ENCODE measurements at places on chromosomes 7 and 10.

- no peak for DNase-seq
Measured at GRCh38 chr10:35986756-35987502, 344.8 kb upstream of the FZD8 start.

DNA sequence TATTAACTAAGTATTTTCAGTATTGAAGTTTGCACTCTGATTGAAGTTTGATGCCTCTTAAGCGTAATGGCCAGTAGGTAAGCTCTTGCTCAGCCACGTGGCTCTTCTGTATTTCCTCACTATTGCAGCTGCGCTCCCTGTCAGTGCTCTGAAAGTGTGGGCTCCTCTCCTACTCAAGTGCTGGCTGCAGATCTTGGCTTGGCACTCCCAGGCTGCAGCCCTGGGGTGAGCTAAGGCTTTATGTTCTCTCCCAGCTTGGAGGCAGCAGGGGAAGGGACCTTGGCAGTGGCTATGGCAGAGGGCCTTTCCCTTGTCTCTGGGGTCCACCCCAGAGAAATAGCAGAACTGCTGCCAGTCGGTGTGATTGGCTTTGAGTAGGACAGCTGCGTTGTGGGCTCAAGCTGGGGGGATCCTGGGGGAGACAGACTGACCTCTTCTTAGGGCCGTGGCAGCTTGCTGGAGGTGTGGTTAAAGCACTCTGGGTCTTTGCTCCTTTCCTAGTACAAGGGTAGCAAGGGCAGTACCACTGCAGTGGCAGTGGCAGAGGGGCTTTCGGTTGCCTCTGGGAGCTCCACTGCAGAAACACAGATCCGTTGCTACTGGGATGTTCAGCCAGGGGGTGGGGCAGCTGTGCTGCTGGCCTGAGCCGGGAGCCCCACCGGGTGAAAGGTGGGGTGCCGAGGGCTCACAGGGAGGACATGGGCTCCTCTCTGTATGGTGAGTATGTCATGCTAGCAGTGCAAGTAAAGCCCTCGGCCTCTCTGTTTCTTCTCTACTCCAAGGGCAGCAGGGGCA is 100.5 kb downstream of the GLCCI1 start:
- DNase-seq: no peak

GRCh38 chr10:125149036-125149679 is 11.2 kb downstream of the CTBP2 start:
- peak; percentile 88 for DNase-seq

DNA sequence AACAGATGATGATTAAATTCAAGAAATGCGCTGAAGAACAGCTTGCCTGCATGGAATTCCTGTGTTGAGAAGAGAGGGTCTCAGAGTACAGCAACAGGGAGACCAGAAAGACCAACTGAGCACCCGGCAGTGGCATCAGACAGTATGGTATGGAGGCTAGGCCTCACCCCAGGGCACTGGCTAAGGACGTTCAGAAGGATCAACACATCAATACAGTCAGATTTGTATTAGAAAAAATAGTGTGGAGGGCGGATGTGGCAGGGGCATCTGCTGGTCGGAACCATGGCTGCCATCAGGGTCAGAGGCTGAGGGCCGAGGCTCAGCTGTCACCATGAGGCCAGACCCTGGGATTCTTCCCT is 142.1 kb downstream of the ADARB2 start:
- DNase-seq: no peak

DNA sequence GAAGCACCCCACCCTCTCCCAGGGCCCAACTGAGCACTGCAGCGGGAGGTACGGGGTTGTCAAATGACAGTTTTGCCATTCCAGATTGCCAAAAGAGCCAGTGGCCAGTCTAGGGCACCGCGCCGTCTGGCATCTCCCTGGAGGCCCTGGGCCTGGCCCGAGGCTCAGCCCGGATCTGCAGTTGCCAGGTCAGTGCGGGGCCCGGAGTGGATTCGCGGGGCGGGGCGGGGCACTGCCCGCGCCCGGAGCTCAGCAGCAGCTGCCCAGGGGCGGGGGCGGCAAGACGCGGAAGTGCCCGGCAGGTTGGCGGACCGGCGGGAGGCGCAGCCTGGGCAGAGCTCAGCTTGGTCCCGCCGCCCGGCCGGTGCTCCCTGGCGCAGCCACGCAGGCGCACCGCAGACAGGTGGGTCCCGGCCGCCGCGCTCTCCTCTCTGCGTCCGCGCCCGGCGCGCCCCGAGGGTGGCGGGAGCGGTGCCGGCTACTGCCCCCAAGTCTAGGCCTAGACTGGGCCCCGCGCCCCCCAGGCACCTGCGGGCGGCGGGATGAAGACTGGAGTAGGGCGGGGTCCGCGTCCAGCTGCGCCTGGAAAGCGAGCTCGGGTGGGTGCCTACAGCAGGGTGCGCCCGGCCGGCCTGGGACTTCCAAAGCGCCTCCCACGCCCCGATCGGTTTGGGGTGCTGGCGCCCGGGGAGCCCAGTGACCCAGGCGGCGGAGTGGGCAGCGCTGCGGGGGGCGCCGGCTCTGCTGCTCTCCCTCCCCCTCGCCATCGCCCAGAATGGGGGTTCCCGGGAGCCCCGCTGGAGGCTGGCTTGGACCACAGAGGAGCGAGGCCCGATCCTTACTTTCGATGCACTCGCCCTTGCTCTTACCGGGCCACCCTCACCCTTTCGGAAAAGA is at the start of gene IRF5:
TSS of gene IRF5 (plus strand) at position 281 of the 897 bp plus-strand sequence. CDS start 4,155 bp downstream, outside the sequence.
- DNase-seq: peak; percentile 14

DNA sequence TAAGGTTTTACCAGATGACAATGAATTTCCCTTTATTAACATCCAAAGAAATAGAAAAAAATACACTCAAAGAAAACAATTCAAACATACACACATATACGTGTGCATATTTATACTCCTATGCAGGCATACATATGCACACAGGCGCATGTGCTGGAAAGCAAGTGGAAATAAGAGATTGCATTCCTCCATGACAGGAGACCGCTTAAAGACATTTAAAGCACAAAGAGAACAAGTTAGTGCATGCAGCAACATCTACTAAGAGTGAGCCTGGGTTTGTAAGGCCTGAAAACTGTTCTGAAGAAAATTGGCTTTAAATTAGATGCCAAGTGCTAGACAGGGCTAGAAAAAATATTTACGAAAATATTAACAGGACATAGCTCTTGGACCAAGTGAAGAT is 40.1 kb upstream of the PPP1R17 start:
- no peak for DNase-seq

DNA sequence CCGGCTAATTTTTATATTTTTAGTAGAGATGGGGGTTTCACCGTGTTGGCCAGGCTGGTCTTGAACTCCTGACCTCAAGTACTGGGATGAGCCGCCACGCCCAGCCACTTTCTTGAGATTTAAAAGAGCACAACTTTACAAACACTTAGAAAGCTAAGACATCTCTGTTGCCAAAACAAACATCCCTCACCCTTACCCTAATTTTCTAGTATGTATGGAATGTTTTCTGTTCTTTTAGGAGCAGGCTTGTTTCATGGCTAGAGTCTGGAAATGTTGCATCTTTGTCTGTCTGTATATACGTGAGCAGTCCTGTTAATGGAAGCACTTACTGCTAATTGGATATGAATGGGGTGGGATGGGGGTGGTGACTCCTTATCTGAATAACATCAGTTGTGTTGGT is 2.9 kb downstream of the OLAH start:
- DNase-seq: no peak

GRCh38 chr7:96285579-96285978 is 36.3 kb downstream of the SLC25A13 start:
- DNase-seq: no peak

DNA sequence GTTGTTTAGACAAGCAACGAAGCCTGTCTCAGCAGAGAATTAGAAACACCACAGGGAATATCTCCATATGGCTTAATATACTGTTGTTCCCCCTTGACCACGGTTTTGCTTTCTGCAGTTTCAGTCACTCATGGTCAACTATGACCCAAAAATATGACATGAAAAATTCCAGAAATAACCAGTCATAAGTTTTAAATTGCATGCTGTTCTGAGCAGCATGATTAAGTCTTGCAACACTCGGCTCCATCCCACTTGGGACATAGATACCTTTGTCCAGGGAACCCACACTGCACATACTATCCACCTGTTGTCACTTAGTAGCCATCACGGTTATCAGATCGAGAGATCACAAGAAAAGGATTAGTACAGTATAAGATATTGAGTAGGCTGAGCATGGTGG is 60.7 kb upstream of the FOXK1 start:
- no peak for DNase-seq

- peak; percentile 94 for DNase-seq
Measured at GRCh38 chr10:3782451-3783315, 2.3 kb downstream of the KLF6 start.

- no peak for DNase-seq
Measured at GRCh38 chr10:35364808-35365207, 28.5 kb downstream of the CCNY start.

DNA sequence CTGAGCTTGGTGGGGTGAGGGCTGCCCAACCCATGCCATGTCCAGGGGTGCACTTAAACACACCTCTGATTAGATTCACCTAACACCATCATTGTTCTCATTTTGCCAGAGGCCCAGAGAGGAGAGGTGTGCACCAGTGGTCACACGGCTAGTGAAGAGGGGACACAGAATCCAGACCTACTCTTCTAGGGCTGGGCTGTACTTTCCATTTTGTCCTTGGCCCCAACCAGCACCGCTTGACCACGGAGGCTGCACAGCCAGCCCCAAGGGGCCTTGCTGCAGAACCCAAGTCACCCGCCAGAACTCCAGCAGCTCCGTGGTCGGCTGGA is 246 bp upstream of the WDFY4 start:
- DNase-seq: no peak

DNA sequence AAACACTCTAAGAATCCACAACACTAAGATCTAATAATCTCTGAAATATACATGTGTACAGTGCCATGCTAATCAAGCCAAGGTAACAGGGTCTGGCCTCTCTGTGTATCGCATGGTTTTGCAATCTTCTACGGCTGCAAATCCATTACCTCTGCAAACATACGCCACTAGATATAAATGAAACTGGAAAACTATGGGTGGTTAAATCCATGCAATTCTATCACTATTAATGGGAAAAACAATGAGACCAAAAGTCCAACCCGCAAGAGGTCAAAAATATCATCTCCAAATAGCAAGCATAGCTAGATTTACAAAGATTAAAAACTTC is 23.0 kb downstream of the SGCE start:
- DNase-seq: no peak

DNA sequence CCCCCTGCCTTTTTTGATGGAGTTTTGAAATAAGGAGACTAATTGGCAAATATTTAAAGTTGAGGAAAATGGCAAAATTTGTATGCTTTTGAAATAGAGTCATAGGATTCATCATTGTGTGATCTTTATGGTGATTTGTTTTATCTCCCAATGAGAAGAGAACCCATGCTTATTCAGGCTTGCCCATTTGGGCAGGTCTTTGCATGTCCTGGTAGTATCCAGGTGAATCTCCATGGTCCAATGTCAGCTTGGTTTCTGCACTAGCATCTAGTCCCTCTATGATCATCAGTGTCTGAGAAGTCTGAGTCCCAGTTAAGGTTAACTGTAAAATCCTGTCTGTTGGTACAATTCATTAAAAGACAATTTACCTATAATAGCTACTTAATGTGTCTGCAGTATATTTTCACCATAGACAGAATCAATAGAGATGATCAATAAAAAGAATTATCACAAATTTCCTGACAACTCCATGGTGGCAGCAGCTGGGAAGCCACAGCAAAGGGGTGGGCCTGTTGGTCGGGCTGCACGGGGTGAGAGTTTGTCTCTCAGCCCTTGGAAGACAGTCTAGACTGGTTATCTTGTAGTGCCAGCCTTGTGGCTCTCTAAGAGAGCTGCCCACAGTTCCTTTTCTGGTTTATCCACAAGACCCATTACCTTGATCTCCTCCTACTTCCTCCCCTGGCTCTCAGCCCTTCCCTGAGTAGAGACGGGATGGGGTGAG is 22.2 kb upstream of the BMPER start:
- DNase-seq: no peak

GRCh38 chr7:5381071-5381772 is 42.4 kb downstream of the TNRC18 start:
- no peak for DNase-seq

DNA sequence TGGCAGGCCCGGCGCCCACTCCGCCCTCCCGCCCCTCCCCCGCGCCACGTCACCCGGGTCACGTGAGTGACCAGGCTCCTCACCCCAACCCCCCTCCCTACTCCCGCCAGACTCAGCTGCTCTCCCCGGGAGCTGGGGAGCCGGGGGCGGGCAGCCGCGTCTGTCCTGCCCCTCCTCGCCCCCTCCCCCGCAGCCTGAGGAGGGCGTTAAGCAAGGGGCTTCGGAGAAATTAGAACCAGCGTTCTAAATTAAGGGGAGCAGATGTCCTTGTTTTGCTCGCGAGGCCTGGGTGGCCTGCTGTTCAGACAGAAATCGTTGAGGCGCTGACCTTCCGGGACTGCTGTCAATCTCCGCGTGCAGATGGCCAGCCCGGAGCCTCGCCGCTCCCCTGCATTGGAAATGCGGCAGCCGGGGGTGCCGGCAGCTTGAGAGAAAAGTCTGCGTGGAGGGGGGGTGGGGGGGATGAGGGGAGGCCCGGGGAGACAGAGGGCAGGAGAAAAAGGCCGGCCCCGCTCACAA is 102.2 kb upstream of the ZNF438 start:
- peak; percentile 80 for DNase-seq

DNA sequence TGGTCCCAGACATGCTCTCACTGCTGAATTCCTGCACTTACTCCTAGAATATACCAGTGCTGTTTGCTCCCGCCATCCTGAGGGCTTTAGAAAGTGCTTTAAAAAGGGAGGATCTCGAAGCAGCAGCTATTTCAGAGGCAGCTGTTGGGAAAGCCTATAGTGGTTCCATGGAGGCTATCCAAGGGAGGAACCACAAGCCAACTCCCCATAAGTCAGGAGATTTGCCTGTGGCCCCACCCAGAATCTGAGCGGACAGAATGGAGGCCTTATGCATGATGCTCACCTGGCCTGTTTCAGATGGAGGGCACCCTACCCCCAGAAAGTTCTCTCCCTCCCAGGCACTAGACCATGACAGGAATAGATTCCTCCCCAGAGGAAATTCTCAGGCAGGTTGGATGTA is 2.3 kb upstream of the KCNIP2 start:
- DNase-seq: no peak

DNA sequence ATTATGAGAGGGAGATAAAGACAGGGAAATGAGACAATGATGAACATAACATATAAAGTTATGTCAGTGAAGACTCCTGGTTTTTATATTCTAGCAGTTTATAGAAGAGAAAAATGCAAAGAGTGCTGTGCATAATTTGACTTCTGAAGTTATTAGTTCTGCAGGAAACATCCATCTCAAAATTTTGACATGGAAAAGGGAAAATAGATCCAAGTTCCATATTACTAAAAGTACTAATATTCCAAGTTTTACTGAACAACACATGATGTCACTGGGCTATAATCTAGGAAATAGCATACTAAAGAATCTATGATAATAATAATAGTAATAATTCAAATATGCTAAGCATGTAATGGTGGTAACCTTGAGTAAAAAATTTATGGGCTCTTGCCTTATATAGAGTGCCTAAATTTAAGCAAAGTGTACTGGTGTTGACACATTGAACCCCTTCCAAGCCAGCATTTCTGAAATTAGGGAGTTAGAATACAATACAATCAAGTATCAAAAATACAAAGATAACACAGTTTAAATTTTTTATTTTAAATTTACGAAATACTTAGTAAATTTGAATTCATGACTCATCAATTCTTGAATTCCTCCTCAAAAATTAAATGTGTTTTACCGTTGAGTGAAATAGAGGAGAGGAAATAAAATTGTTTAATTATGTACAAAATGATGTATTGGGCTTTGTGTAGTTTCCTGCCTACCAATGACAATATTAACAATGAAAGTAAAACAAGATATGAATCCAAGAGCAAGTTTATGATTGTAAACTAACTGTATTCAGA is 102.8 kb upstream of the KCND2 start:
- no peak for DNase-seq
